ENCODE measurements at places on chromosomes 1 and 21.

DNA sequence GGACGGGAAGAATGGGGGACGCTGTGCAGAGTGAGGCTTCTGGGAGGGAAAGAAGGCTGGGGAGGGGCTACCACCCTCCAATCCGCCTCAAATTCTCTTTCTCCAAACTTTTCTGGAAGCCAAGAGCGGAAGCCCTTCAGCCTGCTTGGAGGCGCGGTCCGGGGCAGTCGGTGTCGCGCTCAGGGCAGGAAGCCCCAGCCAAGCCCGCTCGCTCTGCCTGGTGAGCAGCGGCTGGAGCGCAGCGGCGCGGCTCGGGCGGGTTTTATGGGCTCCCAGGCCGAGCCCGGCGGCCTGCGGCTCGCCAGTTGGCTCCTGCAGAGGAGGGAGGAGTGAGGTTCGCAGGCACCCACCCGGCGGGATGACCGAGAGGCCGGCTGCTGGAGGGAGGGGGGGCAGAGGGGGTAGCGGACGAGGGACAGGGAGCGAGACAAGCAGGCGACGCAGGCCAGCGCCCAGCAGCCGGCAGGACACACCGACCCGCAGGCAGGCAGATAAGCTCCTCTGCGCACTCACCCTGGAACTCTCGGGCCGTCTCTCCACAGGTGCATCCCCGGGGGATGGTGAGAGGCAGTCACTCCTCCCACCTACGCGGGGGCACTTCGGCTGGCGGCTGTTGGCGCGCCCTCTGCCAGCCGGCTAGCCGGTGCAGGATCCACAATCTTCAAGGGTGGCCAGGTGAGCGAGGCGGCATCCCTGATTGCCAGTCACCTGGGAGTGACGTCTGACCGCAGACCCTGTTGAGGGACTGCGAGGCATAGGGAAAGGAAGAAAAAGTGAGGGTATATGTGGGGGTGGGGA, at the start of gene AVPR1B:
Gene AVPR1B, minus strand, starts transcription at position 238 of the 798 bp plus-strand sequence. CDS start 498 bp downstream, outside the sequence.
- DNase-seq: no peak

DNA sequence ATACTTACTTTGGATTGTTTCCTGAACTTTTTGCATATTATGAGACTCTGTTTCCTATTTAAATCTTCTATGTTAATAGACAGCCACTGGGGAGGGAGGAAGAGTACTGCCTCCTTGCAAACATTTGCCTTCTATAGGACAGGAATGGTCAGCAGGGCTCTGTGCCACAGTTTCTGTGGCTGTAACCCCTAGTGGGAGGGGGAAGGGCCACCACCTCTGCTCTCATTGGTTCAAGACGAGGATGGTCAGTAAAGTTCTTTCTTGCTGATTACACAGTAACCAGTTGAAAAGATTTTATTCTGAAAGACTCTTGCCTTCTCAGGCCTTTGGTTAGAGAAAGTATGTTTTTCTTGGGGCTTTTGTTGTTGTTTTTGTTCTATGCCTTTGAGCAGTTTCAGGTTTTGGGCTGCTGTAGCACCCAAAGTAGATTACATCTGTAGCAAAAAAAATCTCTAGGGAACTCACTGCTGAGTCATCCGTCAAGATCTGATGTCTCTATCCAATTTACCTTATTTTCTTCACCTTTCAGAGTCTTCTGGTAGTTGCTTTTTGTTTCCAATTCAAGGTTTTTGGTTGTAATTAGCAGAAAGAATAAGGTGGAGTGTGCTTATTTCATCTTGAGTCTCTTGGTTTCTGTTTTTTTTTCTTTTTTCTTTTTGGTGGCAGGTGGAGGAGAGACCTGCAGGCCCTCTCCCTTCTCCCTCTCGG, 23.1 kb downstream of the SLC35A3 start:
- no peak for DNase-seq

DNA sequence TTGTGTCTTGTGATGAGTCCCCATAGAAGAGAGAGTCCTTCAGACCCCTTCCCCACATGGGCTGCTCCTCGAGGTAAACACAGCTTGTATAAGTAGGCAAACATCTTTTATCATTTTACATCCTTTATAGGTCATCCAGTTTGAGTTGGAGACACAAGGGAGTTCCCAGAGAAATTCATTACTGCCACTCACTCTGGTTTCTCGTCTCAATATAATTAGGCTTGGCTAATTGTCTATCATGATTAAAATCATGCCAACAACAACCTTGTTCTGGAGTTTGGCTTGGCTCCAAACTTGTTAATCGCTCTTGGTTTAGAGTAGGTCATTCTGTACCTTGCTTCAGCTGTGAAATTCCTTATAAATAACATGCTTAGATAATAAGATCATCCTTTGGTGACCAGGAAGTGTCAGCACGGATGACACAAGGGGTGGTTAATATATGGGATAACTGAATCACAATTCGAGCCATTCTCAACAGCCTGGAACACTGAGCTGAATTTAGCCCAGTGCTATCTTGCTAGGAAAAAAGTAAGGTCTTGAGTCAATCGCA, 70.7 kb upstream of the DAB1 start:
- DNase-seq: no peak

GRCh38 chr1:197200272-197200899, 53.9 kb upstream of the ASPM start:
- DNase-seq: no peak

- DNase-seq: no peak
These were observed 30.1 kb upstream of the PTGFRN start for GRCh38 chr1:116879478-116880133.

DNA sequence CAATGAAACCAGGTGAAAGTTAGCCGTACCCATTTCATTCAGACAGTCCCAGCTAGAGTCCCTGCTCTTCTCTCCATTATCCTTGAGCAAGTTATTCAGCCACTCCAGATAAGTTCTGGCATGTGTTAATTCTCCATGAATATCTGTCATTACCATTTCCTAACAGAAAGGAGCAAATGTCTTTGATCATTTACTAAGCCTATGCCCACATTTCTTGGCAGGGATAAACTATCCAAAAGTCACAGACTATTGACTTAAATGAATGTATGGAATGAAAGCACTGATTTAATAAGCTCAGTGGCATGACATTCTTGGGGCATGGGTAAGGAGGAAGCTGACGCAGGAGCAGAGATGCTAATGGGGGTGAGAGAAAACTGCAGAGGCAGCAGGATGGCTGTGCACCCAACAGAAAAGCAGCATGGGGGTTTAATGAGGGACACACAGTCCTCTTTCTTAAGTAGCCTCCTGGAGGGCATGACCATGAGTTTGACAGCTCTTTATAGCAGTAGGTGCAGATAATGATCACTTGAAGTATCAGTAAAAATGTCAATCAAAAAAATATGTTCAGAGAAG, 17.6 kb upstream of the DHCR24 start:
- no peak for DNase-seq

DNA sequence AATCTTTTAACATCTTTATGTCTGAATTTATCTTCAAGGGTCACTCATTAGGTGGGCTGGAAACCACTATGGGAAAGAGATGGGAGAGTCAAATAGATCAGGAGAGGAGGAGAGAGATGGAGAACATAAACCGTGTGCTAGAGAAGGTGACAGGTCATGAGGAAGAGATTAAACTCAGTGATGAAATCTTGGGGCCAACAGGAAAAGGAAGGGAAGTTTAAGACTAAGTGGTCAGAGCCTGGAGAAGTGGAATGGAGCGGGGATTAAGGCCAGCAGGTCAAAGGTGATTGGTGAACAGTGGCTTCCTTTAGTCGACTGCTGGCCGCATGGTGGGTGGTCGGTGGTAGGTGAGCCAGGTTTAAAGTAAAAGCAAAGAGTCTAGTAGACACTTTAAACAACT, 169.3 kb upstream of the IVNS1ABP start:
- no peak for DNase-seq

DNA sequence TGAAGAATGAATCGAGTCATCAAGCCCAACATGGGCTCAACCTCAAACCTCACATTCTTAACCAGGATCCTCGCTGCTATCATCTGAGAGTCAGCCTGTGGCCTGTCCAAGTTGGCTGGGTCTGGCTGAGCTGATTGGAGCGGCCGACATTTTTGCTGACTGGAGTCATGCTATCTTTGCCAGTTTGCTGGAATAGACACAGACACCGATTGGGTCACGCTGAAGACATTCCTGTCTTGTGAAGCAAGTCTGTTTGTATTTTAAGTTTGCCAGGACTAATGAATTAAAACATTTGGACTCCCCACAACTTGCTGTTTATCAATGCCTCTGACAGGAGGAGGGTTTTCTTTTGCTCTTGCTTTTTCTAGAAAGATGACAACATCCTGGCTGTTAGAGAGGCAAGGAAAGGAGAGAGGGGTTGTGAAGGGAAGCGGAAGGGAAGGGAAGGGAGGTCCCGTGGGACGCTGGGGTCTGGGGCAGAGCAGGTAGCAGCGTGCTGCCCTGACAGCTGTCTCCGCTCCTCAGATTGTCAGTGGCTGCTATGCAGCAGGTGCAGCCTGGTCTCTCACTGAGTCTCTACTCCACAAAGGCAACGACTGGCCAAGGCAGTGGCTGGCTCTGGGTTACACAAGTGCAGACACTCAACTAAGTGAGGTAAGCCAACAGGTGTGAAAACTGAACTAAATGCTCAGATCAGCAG, at the start of gene MAP3K7CL:
Gene MAP3K7CL, plus strand, starts transcription at position 375 of the 700 bp plus-strand sequence. CDS start 2,701 bp downstream, outside the sequence.
- DNase-seq: no peak

- DNase-seq: no peak
These were observed 61.1 kb downstream of the PTPRU start for GRCh38 chr1:29297450-29297849.

Data from activated naive CD4-positive, alpha-beta T cell (primary cell).